ENCODE measurements at places on chromosomes 12 and 14.

GRCh38 chr12:69161829-69162228 lies 77.5 kb upstream of the CPSF6 start:
- no peak for DNase-seq

DNA sequence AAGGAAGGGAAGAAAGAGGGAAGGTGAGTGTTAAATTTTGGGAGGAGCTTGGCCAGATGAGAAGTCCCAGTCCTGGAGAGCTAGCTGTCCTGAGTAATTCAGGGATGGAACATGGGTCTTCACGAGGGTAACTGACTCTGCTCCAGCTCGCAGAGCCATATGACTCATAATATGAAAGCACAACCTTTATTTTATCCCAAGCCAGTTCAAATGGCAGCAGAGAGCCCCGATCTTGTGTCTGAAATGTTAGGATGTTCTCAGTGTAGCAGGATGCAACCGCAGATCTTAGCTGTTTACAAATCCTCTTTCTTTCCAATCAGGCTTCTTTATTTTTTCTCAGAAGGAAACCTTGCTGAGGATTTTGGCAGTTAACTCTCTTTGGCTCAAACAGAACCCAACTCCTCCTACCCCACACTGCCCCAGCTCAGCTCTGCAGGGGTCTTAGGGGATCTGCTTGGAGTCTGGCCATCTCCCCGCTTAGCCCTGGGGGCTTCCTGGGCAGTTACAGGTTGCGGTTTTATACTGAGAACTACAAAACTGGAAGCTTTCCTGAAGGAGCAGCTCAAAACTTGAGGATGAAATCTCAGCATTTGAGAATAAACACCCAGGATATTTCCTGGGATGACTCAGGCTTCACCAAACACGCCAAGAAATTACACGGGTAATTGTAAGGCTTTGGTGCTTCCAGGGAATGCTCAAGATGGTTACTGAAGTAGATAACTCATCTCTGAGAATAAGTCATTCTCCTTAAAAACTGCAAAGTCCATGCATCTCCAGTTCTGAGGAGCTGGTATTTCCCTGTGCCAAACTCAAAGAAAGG lies 92.5 kb downstream of the VCPKMT start:
- no peak for DNase-seq

- DNase-seq: no peak
Observed at GRCh38 chr12:15584366-15585041, 204.7 kb downstream of the EPS8 start.

GRCh38 chr12:104727726-104728465 lies 230.2 kb downstream of the SLC41A2 start:
- peak; percentile 9 for DNase-seq

- peak; percentile 90 for DNase-seq
Observed at GRCh38 chr14:79278798-79279644, 932.3 kb downstream of the DIO2 start.

GRCh38 chr12:56385873-56386272 lies 23.2 kb upstream of the APOF start:
- no peak for DNase-seq

GRCh38 chr14:75279153-75279762 lies 630 bp downstream of the FOS start:
- DNase-seq: no peak

DNA sequence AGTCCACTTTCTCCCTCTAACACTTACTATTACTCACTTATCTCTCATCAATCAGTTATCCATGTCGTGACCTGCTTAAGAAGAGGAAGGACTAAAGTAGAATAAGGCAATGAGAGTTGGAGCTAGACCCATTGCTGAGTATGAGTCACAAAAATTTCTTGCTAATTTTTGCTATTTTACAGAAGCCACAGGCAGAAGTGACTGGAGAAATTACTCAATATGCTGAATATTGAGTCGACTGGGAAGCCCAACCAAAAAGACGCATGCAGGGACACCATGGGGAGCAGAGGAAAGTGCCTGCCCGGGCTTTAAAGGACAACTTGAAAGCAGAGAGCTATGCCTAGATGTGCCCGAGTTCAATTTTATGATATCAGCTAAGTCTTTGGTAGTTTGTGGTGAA lies 115.4 kb upstream of the FOXG1 start:
- DNase-seq: no peak

DNA sequence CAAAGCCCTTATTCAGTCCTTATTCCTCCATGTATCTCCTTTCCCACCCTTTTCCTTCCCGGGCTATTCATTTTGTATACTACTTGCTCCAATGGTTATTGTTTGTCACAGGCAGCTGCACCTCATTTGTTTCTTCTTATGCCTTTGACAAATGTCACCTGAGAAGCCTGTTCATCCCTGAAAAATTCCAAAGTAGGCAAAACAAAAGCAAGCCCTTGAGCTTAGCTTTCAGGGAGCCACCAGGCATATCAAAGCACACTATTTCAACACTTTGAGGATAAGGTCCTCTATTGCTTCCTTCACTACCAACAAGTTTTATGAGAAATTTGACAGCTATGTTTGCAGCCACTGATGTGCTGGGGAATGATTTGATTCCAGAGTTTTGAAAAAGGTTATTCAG lies 738.7 kb upstream of the LMO3 start:
- DNase-seq: no peak

- no peak for DNase-seq
Observed at GRCh38 chr14:49480053-49480760, 106.0 kb downstream of the RPS29 start.

- DNase-seq: no peak
Observed at GRCh38 chr14:34362641-34363251, 99.3 kb downstream of the SPTSSA start.

GRCh38 chr14:100403802-100404365 lies 80.7 kb downstream of the SLC25A47 start:
- no peak for DNase-seq

GRCh38 chr14:75240781-75241180 lies 37.8 kb upstream of the FOS start:
- DNase-seq: no peak

GRCh38 chr12:15956413-15957185 lies 45.5 kb downstream of the DERA start:
- peak; percentile 95 for DNase-seq

GRCh38 chr12:49867570-49868341 lies 24.9 kb upstream of the BCDIN3D start:
- DNase-seq: peak; percentile 95

GRCh38 chr12:40942326-40942725 lies 245.8 kb upstream of the PDZRN4 start:
- DNase-seq: peak; percentile 47

GRCh38 chr12:28498850-28499249 lies 308.6 kb downstream of the CCDC91 start:
- DNase-seq: no peak

- DNase-seq: no peak
Observed at GRCh38 chr12:38880288-38880687, 25.1 kb downstream of the CPNE8 start.

DNA sequence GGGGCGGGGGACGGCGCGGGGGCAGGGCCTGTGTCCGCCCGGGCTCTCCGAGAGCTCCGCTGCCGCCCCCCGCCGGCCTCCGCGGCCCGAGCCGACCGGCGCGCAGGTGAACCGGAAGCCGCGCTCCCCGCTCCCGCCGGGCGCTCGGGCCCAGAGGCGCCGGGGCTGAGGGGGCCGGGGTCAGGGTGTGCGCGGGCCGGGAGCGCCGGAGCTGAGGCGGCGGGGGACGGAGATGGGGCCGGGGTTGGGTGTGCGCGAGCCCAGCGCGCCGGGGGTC lies 431 bp downstream of the HIP1R start:
- DNase-seq: no peak
